Activated naive CD4-positive, alpha-beta T cell treated with anti-CD3 and anti-CD28 coated beads, Interleukin-2, amount 10 ng/mL, durations not matched to agents 7 days and 5 days (primary cell): ENCODE measurements at places on chromosomes 16 and 17.

GRCh38 chr16:53631236-53632025 lies 72.2 kb downstream of the RPGRIP1L start:
- no peaks in the 10 kb centered on the region for H3K36me3 ChIP-seq
- H3K4me3 ChIP-seq: no peak overlapping the region
- DNase-seq: no peak
- no peaks in the 10 kb centered on the region for H3K27me3 ChIP-seq
- no peak overlapping the region for H3K27ac ChIP-seq

DNA sequence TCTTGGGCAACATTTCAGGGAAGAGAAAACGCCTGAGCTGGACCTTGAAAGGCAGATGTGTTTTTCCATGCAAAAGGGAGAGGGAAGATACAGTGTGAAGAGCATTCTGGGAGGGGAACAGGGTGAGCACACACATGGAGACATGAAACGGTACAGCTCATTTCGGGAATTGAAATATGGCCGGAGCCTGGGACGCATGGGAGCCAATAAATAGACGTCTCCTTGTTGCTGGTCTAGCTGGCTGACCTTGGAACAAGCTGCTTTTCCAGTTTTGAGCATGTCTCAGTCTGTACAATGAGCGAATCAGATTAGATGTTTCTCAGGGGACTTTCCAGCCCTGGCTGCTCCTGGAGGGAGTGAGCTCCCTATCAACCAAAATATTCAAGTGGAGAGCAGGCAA lies 63.6 kb downstream of the ASIC2 start:
- H3K36me3 ChIP-seq: no peaks in the 10 kb centered on the region
- no peaks in the 10 kb centered on the region for H3K27me3 ChIP-seq
- no peak for DNase-seq
- no peak overlapping the region for H3K4me3 ChIP-seq

- H3K4me1 ChIP-seq: no peaks in the 10 kb centered on the region
- no peak for DNase-seq
- no peak overlapping the region for H3K4me3 ChIP-seq
- no peaks in the 10 kb centered on the region for H3K36me3 ChIP-seq
Observed at GRCh38 chr16:19474617-19475016, 47.3 kb downstream of the GDE1 start.

- peak overlapping the region; percentile 29 for H3K27ac ChIP-seq
- peaks cover 26% of the 10 kb centered on the region for H3K36me3 ChIP-seq
- H3K27me3 ChIP-seq: no peaks in the 10 kb centered on the region
- DNase-seq: peak; percentile 55
- H3K4me3 ChIP-seq: no peak overlapping the region
Observed at GRCh38 chr17:82775001-82775823, 23.3 kb downstream of the TBCD start.

- no peaks in the 10 kb centered on the region for H3K27me3 ChIP-seq
- DNase-seq: peak; percentile 46
Observed at GRCh38 chr16:30927789-30928378, 4.5 kb downstream of the FBXL19 start.

- no peak overlapping the region for H3K27ac ChIP-seq
- no peak for DNase-seq
- no peaks in the 10 kb centered on the region for H3K36me3 ChIP-seq
- no peaks in the 10 kb centered on the region for H3K4me1 ChIP-seq
- H3K27me3 ChIP-seq: peaks cover 23% of the 10 kb centered on the region
Observed at GRCh38 chr17:73936908-73937627, 266.4 kb upstream of the RPL38 start.

GRCh38 chr17:28471531-28472342 lies 1.7 kb upstream of the SLC13A2 start:
- H3K27ac ChIP-seq: no peak overlapping the region
- peaks cover 41% of the 10 kb centered on the region for H3K4me1 ChIP-seq
- DNase-seq: no peak

DNA sequence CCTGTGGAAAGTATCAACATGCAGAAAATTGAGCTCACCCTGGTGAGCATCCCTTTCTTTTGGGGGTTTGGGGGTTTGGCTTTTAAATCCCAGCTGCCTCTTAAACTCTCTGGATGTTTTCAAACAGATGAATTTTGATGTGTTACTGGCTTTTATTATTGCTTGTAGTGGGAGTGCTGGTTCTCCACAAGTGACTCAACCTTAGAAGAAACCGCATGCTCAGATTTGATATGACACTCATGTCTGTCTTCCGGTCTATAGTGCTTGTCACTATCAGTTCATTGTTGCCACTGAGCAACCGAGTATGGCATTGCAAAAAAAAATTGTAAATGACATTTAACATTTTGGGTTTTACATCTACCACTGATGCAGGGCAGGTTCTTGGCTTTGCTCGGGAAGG lies 104.5 kb downstream of the HS3ST4 start:
- H3K27ac ChIP-seq: no peak overlapping the region
- no peaks in the 10 kb centered on the region for H3K36me3 ChIP-seq
- no peaks in the 10 kb centered on the region for H3K27me3 ChIP-seq
- H3K4me3 ChIP-seq: no peak overlapping the region
- H3K4me1 ChIP-seq: no peaks in the 10 kb centered on the region

GRCh38 chr17:41613277-41614082 lies 913 bp upstream of the KRT16 start:
- H3K27me3 ChIP-seq: peaks cover 28% of the 10 kb centered on the region
- H3K36me3 ChIP-seq: no peaks in the 10 kb centered on the region
- DNase-seq: no peak
- no peaks in the 10 kb centered on the region for H3K4me1 ChIP-seq
- H3K4me3 ChIP-seq: no peak overlapping the region

GRCh38 chr16:71461686-71462648 lies at the start of gene ZNF23:
TSS of gene ZNF23 (minus strand) at chr16:71462247. CDS start at chr16:71456796, 5,451 bp downstream.
- H3K4me3 ChIP-seq: peak within 1 kb of the TSS; percentile 87
- H3K4me1 ChIP-seq: peaks cover 29% of the 10 kb centered on the region

- no peak overlapping the region for H3K4me3 ChIP-seq
- peak; percentile 62 for DNase-seq
- H3K27me3 ChIP-seq: no peaks in the 10 kb centered on the region
- H3K36me3 ChIP-seq: peaks cover 53% of the 10 kb centered on the region
- peak overlapping the region; percentile 64 for H3K27ac ChIP-seq
Observed at GRCh38 chr17:38761612-38762011, 9.1 kb downstream of the PSMB3 start.

DNA sequence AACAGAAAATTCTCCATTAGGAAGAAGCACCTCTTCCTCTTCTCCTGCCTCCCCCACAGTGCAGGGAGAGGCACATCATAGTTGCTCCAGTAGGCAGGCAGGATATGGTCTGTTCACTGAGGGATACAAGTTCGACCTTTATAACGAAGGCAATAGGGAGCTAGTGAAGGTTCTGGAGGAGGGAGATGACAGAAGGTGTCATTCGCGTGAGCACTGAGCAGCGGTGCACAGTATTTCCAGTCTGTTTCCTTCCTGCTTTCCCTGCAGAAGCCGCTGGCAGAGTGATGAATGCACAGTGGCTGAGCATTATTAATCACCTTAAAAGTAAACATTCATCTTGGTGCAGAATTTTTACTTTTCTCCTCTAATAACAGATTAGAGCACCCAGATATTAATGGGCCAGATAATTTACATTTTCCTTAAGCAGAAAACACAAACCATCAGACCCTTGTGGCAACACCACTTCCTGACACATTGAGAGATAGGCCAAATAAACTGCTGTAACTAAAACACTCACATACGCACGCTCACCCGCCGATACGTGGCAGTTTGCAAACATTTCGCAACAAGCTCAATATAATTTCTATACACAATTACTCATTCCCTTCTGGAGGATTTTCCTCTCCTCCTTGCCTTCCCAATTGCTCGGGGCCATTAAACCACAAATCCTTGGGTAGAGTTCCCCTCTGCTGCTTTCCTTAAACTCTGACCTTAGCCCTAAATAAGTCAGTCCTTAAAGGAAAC lies 69.5 kb downstream of the AIPL1 start:
- no peaks in the 10 kb centered on the region for H3K4me1 ChIP-seq
- H3K4me3 ChIP-seq: no peak overlapping the region
- H3K27ac ChIP-seq: no peak overlapping the region
- peaks cover 44% of the 10 kb centered on the region for H3K27me3 ChIP-seq
- H3K36me3 ChIP-seq: no peaks in the 10 kb centered on the region

DNA sequence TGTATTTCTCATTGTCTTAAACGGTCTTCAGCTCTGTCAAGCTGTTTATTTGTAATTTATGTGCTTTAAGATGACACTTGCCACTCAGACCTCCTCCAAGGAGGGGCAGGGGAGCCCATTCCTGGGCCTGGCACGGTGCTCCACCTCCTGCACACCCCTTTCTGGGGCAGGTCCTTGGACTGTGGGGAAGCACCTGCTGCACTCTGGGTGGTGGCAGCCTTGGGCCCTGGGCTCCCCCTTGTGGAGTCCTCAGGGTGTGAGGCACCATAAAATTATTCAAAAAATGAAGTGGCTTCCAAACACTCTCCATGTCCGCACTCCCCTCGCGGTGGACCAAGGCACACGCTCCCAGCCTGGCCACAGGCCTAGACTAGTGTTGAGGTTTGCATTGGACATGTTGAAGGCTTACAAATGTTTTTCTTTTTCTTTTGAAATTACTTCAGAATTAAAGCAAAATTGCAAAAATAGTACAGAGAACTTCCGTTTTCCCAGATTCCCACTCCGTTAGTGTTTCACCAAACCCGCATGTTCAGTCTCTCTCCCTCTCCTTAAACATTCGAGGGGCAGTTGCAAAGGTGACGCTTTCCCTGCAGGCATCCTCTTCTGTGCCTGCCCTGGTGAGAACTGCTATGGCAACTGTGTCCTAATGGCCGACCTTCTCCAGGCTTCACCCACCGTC lies 32.4 kb downstream of the FOXK2 start:
- peaks cover 3% of the 10 kb centered on the region for H3K36me3 ChIP-seq
- peak; percentile 87 for DNase-seq
- H3K27me3 ChIP-seq: no peaks in the 10 kb centered on the region
- H3K4me1 ChIP-seq: peaks cover 21% of the 10 kb centered on the region
- H3K4me3 ChIP-seq: no peak overlapping the region

DNA sequence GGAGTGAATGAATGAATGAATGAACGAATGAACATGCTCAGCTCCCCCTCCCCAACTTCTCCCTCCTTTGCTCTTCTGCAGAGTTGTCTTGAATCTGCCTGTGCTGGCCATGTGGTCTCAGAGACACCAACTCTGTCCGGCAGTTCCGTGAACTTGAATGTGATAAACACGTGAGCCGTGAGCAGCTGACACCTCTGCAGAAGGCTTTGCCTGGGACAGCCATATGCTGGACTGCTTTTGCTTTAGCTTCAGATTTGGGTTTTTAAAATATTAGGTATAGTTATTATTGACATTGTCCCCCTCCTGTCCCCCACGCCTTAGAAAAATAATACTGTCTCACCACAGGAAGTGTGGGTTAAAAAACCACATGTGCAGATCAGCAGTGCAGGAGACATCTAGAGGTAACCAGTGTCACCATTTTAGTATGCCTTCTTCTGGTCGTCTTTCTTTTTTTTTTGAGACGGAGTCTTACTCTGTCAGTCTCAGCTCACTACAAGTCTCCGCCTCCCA lies 83.8 kb downstream of the ABCC1 start:
- no peak overlapping the region for H3K4me3 ChIP-seq
- peaks cover 22% of the 10 kb centered on the region for H3K4me1 ChIP-seq
- peaks cover 34% of the 10 kb centered on the region for H3K36me3 ChIP-seq
- no peaks in the 10 kb centered on the region for H3K27me3 ChIP-seq

DNA sequence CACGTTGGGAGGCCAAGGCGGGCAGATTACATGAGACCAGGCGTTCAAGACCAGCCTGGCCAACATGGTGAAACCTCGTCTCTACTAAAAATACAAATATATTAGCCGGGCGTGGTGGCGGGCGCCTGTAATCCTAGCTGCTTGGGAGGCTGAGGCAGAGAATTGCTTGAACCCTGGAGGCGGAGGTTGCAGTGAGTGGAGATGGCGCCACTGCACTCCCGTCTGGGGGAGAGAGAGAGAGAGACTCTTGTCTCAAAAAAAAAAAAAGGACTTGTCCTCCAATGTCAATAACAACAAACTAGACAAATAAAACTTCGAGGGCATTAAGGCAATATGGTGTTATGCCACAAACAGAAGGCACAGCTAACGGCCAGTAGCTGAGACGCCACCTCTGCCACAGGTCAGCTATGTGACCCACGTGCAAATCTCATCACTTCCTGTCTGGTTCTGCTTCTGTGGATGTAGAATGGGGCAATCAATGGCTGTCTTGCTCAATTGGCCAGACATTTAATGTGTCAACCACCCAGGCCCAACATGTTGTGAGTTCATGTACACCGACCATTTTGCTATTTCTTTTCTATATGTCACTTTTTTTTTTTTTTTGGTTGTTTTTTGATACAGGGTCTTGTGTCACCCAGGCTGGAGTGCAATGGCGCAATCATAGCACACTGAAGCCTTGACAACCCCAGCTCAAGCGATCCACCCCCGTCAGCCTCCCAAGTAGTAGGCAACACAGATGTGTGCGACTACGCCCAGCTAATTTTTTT lies 834 bp upstream of the TXNDC11 start:
- peak overlapping the region; percentile 97 for H3K27ac ChIP-seq
- H3K36me3 ChIP-seq: peaks cover 18% of the 10 kb centered on the region
- H3K27me3 ChIP-seq: no peaks in the 10 kb centered on the region
- H3K4me3 ChIP-seq: peak overlapping the region; percentile 85
- H3K4me1 ChIP-seq: peaks cover 44% of the 10 kb centered on the region

- peak; percentile 80 for DNase-seq
- H3K27ac ChIP-seq: no peak overlapping the region
- peaks cover 34% of the 10 kb centered on the region for H3K27me3 ChIP-seq
- no peaks in the 10 kb centered on the region for H3K36me3 ChIP-seq
- H3K4me1 ChIP-seq: no peaks in the 10 kb centered on the region
Observed at GRCh38 chr17:73998653-73999645, 204.5 kb upstream of the RPL38 start.

- H3K36me3 ChIP-seq: no peaks in the 10 kb centered on the region
- no peak for DNase-seq
- H3K27me3 ChIP-seq: peaks cover 17% of the 10 kb centered on the region
- no peak overlapping the region for H3K4me3 ChIP-seq
Observed at GRCh38 chr16:79081297-79082066, 519.1 kb downstream of the MAF start.

- no peaks in the 10 kb centered on the region for H3K4me1 ChIP-seq
- peaks cover 100% of the 10 kb centered on the region for H3K27me3 ChIP-seq
- H3K4me3 ChIP-seq: no peak overlapping the region
- no peak overlapping the region for H3K27ac ChIP-seq
- no peaks in the 10 kb centered on the region for H3K36me3 ChIP-seq
Observed at GRCh38 chr16:86495756-86496261, 14.5 kb upstream of the FOXF1 start.

DNA sequence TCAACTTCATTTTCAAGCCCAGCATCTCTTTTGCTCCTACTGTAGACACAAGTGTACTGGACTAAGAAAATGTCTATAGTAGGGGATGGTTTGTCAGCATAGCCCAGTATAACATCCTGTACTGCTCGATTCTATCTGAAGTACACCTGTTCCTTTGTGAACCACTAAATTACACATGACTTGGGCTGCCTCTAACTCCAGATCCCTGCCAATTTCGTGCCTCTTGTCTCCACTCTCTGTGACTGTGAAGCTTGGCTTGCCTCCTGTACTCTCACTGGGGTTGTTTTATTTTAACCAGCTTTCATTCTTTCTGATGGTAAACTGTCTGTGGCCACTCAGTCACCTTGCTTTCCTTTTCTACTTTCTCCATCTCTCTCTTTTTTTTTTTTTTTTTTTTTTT lies 24.5 kb downstream of the GFOD2 start:
- H3K4me3 ChIP-seq: no peak overlapping the region
- no peak overlapping the region for H3K27ac ChIP-seq
- peaks cover 9% of the 10 kb centered on the region for H3K4me1 ChIP-seq
- H3K27me3 ChIP-seq: no peaks in the 10 kb centered on the region
- H3K36me3 ChIP-seq: peaks cover 9% of the 10 kb centered on the region

- peaks cover 56% of the 10 kb centered on the region for H3K27me3 ChIP-seq
- no peaks in the 10 kb centered on the region for H3K36me3 ChIP-seq
- no peaks in the 10 kb centered on the region for H3K4me1 ChIP-seq
- no peak overlapping the region for H3K4me3 ChIP-seq
Observed at GRCh38 chr17:77566151-77566550, 392.4 kb upstream of the TNRC6C start.
